Amniotic epithelial cell (primary cell): ENCODE measurements at places on chromosomes 11 and 22.

DNA sequence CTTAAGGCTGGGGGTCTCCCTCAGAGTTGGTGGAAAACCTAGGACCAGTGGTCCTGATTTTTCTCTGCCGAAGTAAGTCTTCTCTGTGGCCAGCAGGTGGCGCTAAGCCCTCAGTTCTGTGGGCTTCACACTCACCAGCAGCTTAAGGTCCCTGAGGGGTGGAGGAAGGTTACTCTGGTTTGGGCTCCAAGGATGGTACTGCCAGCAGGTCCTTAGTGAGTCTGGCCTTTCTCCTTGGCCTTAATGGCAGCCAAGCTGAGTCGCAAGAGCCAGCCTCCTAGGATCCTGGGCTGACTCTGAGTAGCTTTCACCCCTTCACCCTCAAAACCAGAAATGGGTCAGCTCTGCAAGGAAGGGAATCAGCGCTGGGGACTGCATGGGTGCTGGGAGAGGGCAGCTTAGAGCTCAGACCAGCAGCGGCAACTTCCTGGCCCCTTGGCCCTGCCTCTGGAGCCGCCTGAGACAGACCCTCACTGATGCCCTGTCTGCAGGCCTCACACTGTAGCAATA, 4.4 kb downstream of the KCNJ11 start:
- DNase-seq, result peak; percentile 70

DNA sequence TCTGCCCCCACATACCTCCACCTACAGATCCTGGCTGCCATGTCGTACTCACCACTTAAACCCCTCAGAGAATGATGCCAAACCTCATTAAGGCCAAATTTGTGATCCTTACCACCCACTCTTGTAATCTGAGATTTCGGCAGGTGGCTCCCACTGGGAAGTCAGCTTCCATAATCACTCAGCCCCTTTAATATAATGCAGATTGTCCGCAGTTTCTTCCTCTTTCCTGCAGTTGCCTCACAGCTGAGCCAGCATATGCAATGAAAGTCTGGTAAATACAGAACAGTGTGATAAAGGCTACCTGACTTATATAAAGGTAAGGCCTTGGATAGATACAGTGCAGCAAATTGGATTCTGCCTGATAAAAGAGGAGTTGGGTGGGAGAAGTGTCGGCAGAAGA, 515.2 kb upstream of the TENM4 start:
- DNase-seq, result no peak

DNA sequence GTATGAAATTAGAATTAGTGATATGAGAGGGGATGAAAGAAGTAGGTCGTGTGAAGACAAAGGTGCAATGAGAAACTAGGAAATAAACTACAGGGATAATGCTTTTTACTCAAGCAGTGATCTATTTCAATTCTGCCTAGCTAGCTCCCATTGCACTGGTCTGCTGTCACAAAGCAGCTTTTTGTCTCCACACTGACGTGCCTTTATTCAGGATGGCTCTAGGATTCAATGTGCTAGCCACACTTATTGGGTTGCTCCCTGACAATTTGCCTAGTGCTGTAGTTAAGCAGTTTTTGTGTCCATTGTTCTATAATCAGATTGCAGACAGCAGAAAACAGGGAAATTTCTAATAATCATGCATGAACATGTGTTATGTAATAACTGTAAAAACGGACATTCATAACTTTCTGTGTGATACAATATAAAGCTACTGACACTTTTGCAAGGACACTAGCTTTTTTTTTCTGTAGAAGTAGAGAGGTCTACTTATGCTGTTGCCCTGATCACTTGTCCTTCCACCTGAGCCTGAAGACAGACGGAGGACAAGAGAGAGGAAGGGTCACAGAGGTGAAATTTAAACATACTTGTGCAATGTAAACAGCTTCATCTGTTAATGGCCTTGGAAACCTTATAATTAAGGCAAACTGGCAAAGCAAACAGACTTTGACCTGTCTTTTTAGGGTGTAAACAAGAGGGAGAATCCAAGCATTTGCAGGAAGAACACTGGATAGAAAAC, 269.6 kb downstream of the LRRC4C start:
- DNase-seq, result no peak

- DNase-seq, result peak; percentile 77
These were observed 58.3 kb downstream of the TMPRSS5 start for GRCh38 chr11:113647856-113648255.

- DNase-seq, result peak; percentile 91
These were observed at the start of gene SIDT2 for GRCh38 chr11:117178210-117179034. TSS of gene SIDT2 (plus strand) at chr11:117178743. CDS start at chr11:117179264, 521 bp downstream.

GRCh38 chr11:10931761-10932670, 74.2 kb upstream of the ZBED5 start:
- DNase-seq, result peak; percentile 57

DNA sequence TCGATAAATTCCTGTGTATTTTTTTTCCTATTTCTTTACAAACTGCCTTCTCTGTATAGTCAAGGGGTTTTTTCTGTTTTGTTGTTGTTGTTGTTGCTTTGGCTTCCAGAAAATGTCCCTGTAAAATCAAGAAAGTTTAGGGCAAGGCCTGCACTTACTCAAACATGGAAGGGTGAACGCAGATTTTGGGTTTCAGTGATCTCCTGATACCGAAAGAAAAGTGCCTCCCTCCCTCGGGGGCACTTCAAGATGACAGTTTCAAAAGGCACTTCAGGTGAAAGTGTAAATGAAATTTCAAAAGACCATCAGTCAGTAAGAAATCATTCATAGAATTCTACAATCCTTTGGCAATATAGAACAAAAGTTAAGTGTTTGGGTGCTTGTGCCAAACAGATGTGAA, 43.4 kb upstream of the TMPRSS4 start:
- no peak for DNase-seq

DNA sequence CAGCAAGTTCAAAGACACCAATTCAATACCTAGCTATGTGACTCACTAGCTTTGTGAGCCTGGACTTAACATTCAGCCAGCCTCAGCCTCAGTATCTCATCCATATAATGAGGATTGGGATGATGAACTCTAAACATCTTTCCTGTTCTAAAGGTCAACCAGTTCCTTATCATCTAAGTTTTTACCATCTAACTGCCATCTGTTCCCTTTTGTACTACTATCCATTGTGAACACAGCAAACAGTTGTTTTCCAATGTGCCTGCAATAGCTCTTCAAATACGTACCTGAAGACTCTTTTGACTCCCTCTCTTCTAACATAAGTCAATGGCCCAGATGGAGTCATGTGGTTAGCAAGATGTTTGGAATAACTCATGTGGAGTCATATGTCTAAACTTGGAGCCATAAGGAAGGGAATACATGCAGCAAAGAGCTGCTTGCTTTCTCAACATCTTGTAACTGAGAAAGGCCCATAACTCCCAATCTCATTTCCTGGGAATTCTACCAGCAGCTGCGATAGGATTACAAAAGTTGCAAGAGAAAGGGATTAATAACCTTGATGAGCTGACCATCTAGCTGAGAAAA, 19.4 kb downstream of the SYTL2 start:
- no peak for DNase-seq

GRCh38 chr11:44006917-44007361, 40.8 kb upstream of the ACCSL start:
- no peak for DNase-seq

GRCh38 chr22:40560551-40560950, 76.0 kb downstream of the MRTFA start:
- peak; percentile 70 for DNase-seq

GRCh38 chr11:101158119-101158518, 28.5 kb upstream of the PGR start:
- no peak for DNase-seq

DNA sequence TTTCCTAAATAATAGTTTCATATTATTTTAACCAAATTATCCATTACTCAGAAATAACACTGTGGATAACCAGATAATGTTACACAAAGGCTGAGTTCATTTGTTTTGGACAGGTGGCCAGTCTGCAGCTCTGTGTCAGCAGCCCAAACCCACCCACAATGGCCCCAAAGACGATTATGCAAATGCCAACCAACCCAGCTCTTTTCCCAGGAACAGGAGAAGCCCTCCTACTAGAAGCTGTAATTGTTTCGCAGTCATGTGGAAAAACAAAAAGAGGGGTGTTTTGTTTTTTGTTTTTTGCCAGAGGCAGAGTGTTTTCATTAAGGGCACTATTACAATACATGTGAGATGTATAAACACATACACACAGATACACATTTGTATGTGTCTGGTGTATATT, 102.1 kb downstream of the FCHSD2 start:
- DNase-seq, result no peak

DNA sequence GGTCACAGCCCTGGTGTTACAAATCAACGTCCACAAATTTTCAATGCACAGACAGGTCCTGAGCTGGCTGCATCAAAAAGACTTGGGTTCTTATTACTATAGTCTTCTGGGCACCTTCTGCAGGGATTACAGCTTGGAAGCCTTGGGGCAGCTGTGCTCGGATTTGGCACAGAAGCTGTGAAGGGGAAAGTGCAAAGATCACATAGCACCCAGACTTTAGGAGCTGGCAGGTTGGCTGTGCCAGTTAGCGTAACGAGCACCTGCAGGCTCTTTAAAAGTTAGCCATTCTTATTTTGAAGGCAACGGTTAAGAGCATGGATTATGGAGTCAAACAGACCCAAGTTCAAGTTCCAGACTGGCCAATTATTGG, 100.4 kb downstream of the ARL14EP start:
- no peak for DNase-seq

DNA sequence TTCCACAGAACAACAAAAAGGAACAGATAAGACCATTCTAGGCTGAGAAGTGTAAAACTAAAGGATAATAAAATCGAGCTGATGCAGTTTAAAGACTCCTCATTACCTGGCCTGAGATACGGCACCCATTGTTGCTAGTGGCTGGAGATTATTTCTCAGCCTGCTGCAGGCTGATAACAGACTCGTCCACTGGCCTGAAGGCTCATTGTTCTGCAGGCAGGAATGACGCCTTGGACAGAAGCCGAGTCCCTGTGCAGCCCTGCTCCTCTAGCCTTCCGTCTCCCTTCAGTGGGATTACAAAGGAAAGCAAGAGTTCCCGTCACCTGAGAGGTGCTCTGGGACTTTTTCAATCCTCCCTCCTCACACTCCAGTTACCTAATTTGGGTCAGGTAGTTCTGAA, 1065.3 kb downstream of the OPCML start:
- no peak for DNase-seq

DNA sequence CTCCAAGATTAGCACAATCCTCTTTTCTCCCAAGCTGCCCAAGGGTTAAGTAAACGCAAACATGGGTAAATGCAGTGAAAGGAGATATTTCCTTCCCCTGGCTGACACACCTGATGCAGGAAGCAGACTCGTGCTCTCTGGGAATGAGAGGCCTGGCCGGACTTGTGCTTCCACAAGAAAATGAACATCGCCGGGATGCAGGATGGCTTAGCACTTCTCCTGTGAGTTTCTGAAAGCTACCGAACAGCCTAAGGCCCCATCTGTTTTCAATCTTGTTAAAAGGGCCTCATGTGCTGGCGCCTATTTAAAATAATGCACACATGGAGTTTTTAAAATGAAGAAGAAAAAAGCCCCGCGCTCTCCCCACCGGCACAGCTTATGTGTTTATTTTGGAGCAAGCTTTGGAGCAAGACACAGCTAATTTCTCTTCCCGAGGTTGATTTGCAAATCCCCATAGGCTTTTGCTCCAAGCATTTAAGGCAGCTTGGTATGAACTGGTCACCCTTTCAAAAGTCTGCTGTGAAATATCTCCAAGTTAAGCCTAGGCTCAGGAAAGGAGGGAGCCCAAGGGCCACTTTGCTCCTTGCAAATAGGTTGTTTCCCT, 100.9 kb downstream of the SYN3 start:
- no peak for DNase-seq

DNA sequence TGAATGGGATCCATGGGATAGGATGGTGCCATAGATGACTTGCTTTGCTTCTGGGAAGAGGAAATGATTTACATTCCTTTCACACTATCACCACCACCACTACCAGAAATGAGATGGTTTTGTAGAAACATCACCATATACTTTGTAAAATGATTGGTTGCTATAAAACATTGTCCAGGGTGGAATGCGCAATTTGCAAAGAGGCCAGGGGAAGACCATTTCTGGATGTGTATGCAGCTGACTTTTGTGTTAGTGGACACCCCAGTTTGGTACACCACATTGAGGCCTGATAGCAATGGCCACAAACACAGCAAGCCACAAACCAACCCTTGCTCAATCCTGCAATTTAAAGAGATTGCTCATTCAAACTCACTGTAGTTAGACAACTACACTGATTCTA, 56.7 kb upstream of the RCN1 start:
- peak; percentile 98 for DNase-seq

DNA sequence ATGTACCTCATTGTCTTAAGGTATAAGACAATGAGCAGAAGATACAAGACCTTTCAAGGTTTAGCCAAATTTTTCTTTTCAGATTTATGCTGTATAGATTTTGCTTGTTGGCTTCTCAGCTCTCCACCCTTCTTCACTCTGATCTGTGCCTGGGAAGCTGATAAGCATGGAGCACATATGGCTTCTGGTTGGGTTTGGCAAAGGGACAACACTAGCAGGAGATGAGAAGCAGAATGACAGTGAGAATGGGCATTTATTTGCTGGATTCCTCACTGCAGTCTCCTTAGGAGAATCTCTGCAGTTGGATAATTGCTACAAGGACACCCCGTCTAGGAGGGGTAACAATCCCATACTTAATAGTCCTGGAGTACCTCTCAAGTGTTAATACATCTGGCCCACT, 474.8 kb upstream of the CCDC90B start:
- DNase-seq, result no peak

DNA sequence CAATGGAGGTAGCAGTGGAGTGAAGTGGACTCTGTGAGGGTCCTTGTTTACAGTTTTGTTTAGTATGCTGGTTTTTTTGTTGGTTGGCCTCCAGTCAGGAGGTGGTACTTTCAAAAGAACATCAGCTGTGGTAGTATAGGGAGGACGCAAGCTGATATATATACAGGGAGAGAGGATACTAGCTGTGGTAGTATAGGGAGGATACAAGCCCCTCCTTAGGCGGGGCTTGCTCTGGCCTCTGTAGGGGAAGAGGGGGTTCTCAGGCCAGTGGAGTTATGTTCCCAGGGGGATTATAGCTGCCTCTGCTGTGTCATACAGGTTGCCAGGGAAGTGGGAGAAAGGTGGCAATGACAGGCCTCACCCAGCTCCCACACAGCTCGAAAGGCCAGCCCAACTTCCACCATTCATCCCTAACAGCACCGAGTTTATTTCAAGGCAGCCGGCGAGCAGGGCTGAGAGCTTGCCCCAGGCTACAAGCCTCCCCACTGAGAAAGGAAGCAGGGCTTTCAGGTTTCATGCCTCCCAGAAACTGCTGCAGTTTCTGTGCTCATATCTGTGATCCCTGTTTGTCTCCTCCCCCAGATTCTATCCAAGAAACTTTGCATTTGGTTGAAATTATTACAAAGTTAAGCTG, 10.4 kb downstream of the OR52E6 start:
- no peak for DNase-seq

- DNase-seq, result no peak
These were observed 54.4 kb downstream of the RCN1 start for GRCh38 chr11:32145282-32145681.

GRCh38 chr22:19554834-19555404, 30.7 kb upstream of the CLDN5 start:
- DNase-seq, result peak; percentile 17

GRCh38 chr22:19060356-19061009, 61.7 kb downstream of the DGCR2 start:
- DNase-seq, result peak; percentile 75

- peak; percentile 32 for DNase-seq
These were observed 16.8 kb downstream of the PANX1 start for GRCh38 chr11:94145431-94145830.

- DNase-seq, result peak; percentile 65
These were observed 21.2 kb downstream of the LGR4 start for GRCh38 chr11:27451244-27451965.
